ENCODE measurements at places on chromosomes 7 and 10. TPM values are rescaled to one million over a fixed set of nuclear protein-coding genes. Genes with fewer than 3 reads are reported as not detected.

GRCh38 chr7:156554488-156554887, 86.1 kb upstream of the RNF32 start:
- DNase-seq, result no peak

GRCh38 chr7:120995654-120996053, 7.1 kb downstream of the CPED1 start:
- DNase-seq, result no peak

The SLC29A4 gene
- 1.3 TPM for total RNA-seq

GRCh38 chr7:70557338-70557737, 574.6 kb upstream of the GALNT17 start:
- no peak for DNase-seq

The OPALIN gene
- total RNA-seq, result not detected

The SPOCK2 gene
- 291 TPM for total RNA-seq

DNA sequence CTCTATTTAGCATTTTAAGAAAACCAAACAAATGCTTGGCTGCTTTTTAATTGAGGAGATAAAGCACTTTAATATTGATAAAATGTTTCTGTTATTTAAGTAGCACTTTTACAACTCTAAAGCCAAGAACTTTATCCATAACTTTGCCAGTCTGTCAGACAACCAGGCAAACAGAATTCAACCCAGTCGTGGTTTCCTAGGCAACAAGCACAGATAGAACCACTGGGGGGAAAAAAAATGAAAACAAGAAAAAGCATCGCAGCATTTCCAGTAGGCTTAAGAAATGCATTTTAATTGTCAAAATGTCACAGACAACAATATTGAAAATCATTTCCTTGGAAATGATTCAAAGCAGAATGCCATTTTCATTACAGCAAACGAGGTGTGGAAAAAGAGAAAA, 323.4 kb downstream of the PARD3 start:
- DNase-seq, result no peak

- DNase-seq, result no peak
Measured at GRCh38 chr7:102119925-102120324, 166.7 kb upstream of the SH2B2 start.

DNA sequence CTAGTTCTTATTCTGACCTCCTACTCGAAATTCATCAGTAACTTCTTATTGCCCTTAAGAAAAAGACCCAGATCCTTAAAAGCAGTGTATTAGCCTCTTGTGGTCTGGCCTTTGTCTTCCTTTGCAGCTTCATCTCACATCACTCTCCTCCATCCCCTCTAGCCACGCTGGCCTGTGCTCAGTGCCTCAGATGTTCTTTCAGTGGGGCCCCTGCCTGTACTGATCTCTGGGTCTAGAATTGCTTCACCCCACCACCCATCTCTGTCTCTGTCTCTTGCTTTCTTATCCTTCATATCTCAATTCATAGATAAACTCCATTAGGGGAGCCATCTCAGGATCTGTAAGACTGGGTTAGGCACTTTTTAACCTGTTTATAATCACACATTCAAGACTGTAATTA, 1178.5 kb upstream of the C7orf33 start:
- no peak for DNase-seq

The ASB10 gene
- total RNA-seq, result not detected

GRCh38 chr10:65032867-65033769, 1511.9 kb downstream of the REEP3 start:
- DNase-seq, result no peak

DNA sequence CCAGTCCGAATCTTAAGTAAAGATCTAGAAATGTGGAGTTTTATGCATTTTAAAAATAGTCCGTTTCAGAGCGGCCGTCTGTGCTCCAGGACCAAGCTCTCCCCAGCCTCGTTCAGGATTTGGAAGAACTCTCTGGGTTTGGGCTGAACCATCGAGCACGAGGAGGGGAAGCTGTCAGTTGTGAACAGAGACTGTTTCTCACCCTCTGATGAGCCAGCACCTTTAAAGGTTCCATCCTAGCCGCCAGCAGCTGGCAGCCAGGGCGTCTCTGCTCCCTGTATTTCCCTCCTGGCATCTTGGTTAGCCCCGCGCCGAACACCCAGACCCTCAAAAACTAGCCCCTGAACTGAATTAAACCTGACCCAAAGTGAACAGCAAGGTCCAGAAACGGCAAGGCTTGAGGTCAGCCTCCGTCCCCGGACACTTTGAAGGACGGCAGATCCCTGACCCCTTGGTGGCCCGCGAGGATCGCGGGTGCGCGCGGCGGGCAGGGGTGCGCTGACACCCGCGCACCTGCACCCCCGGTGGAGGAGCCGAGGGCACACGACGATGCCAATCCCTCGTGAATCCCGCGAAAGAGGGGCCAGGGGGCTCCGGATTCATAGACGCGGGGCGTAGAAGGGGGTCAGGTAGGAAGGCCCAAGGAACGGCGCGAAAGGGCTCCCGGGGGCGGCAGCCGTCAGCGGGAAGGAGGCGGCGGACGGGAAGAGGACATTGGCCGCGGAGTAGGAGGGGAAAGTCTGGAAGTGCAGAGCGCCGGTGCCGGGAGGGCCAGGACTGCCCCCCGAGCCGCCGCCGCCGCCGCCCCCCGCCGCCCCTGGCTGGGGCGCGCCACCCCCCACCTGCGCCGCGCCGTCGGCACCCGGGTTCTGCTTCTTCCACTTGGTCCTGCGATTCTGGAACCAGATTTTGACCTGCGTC, 2.7 kb downstream of the NKX1-2 start:
- DNase-seq, result no peak

GRCh38 chr10:55163388-55163979, 362.5 kb upstream of the PCDH15 start:
- DNase-seq, result no peak

DNA sequence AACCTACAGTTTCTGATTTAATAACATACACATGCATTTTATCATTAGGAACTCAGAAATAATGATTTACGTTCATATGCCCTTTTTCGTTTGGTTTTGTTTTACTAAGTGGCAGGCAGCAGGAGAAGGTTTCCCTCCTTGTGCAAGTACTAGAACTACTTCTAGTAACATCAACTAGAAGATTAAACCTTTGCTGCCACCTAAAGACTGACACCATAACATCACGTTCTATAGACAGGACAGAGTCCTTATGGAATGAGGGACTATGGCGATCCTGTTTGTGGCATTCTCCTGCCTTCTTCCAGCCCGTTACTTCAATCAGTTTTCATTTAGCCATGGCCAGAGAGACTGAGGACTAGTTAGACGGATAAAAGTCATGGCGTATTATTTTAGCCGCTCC, 53.2 kb downstream of the GAD2 start:
- DNase-seq, result no peak

The IGFBP3 gene
- 2.0 TPM for total RNA-seq

- DNase-seq, result peak; percentile 33
Measured at GRCh38 chr10:109956454-109957091, 33.3 kb upstream of the XPNPEP1 start.

GRCh38 chr10:72511459-72511858, 114.4 kb downstream of the MICU1 start:
- DNase-seq, result no peak

The ACTL6B gene
- total RNA-seq, result not detected

- no peak for DNase-seq
Measured at GRCh38 chr10:61279400-61279799, 173.8 kb downstream of the TMEM26 start.

GRCh38 chr10:43606323-43607198, at the start of gene ZNF485:
Gene ZNF485 (plus strand): TSS chr10:43606438. CDS start chr10:43607051, 613 bp downstream.
- DNase-seq, result peak; percentile 72

DNA sequence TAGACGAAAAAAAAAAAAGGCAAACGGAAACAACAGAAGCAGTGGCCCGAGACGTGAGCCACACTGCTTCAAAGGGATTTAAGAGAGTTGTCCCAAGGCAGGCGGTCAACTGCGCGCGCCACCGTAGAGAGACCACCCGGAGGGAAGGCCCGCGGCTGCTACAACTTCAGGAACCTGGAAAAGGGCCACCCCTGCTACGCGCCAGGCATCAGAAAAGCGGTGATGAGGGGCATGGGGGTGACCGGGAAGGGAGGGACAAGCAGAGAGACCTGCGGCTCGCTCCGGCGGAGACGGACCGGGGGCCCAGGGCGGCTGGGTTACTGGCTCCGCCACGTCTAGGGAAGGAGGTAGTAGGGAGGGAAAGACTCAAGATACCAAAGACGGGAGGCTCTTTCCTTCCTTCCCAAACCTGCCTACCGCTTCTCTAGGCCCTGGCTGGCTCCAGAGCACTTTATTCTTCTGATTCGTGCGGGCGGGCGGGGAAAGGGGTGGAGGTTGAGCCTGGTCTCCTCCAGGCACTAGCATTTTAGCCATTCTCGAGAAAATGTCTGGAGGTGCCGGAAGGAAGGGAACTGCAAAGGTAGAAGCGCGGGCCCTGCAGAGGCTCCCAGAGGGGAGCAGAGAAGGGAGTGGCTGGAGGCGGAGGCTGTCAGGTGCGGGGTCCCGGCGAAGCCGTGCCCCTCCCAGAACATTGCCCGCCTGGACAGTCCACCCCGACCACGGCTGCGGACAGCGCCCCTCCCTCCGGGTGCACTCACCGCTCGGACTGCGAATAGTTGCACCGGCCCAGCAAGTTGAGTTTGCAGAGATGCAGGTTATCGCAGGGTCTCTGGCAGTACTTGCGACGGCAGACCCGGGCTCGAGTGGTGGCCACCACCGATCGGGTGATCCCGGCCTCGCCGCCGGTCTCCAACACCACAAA, 993 bp downstream of the ZC3HAV1 start:
- peak; percentile 48 for DNase-seq

- DNase-seq, result no peak
Measured at GRCh38 chr7:117863618-117864017, 9.6 kb downstream of the CTTNBP2 start.

DNA sequence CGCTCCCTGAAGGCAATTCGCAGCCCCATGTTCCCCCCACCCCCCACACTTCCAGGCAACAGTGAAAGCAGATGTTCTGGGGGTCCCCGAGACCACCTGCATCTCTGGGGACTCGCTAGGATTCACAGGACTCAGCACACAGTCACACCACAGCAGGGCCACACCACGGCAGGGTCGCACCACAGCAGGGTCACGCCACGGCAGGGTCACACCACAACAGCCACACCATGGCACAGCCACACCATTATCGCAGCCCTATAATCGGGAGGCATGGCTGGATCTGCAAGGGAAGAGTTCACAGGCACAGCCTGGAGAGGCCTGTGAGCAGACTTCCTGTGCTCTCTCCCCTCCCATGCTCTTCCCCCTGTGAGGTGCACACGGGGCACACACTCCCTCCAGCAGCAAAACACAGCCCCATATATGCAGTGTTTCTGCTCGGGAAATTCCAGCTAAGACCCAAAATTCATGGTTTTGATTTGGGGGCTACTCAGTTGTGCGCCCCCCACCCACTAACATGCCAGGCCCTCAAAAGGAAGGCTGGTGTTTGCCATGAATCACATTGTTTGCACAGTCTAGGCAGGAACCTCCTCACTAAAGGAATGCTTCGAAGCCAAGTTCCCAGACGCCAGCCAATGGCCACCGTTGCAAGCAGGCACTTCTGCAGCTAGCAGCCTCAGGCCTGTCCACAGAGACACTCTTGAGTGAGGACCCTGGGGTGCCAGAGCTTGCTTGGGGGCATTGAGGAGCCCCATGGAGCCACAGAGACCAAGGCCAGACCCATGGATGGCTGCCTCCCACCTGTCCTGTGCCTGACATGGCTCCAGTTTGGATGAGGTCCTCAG, 7.0 kb upstream of the DPYSL4 start:
- no peak for DNase-seq

The EN2 gene
- not detected for total RNA-seq

- DNase-seq, result no peak
Measured at GRCh38 chr10:10094691-10095090, 923.0 kb upstream of the CELF2 start.

DNA sequence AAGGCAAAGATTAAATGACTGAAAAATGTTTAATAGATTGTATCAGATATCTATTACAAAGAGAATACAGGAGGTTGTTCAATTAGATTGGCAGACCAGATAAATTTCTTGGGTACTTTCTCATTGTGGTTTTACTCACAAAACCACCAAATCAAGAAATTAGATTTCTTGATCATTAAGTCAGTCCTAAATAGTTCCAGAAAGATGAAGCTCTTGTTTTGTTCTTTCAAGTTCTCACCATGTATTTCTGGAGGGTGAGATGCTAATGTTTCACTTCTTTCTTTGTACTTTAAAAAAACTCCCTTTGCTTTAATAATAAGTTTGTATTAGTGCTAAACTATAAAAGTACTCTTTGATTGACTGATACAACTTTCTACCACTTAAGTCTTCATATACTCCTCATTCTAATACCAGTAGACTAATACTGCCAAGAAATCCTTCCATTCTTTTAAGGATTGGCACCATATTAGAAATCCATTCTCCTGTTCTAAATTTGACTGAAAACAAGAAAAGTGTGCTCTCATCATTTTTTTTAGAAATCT, 69.4 kb downstream of the RNF133 start:
- DNase-seq, result no peak

- no peak for DNase-seq
Measured at GRCh38 chr10:124251317-124252065, 158.1 kb upstream of the CHST15 start.

The SLC13A1 gene
- total RNA-seq, result not detected

GRCh38 chr10:14184841-14185315, 145.8 kb downstream of the FRMD4A start:
- DNase-seq, result peak; percentile 57

The AKR1B15 gene
- total RNA-seq, result not detected

DNA sequence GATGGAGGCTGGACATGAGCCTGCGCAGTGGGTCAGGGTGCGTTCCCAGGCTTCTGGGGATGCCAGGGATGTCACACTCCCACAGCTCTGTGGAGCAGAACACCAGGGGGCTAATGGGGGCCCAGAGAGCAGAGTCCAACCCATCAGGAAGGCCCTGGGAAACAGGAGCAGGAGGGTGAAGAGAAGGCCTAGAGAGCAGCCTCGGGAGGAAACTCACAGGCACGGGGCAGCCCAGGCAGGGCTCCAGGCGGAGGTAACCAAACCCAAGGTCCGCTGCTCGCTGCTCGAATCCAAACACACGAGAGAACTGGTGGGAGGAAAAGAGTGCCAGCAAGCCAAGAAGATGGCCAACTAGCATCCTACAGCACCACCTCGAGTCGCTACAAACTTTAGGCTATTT, 130.7 kb upstream of the LANCL2 start:
- DNase-seq, result no peak

The SLC26A3 gene
- total RNA-seq, result not detected

The ANXA8 gene
- total RNA-seq, result not detected

DNA sequence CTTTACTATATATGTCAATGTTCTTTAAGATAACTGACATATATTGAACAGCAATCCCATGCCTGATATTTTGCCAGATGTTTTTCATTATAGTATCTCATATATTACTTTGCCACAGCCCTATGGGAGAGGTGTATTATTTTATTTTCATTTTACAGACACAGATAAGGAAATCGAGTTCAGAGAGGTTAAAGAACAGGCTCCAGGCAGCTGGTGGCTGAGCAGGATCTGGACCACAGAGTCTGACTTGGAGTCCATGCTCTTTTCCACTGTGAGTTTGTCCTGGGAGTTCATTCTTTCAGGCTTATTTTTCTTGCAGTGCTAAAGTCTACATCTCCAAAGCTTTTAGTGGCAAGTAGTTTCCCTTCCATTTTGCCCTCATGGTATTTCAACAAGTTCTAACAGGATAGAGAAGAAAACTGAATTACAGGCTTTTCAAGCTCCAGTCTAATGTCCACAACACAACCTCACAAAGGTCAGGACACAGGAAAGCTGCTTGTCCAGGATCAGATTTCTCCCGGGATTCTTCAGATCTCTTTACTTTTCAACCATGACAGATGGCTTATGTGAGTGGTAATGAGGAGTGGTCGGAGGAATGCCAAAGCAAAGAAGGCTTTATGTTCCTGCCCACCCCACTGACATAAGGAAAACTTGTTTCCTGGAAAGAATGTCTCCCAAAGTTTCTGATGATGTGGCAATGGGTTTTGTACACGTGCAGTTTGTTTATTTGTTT, 13.1 kb upstream of the SLC35B4 start:
- no peak for DNase-seq

GRCh38 chr10:69070951-69071350, 17.0 kb upstream of the SRGN start:
- no peak for DNase-seq

The OPN1SW gene
- total RNA-seq, result not detected

The NCF1 gene
- 1.8 TPM for total RNA-seq
